ENCODE measurements at places on chromosomes 12 and 14.
A peak's percentile ranks its signal among the peaks of the same experiment; 100 is the strongest.

GRCh38 chr14:37588667-37588955 is 6.4 kb downstream of the FOXA1 start:
- DNase-seq: no peak

- DNase-seq: peak; percentile 61
These were observed 7.5 kb upstream of the SYNE3 start for GRCh38 chr14:95523815-95524448.

- DNase-seq: no peak
These were observed 238.2 kb upstream of the SSTR1 start for GRCh38 chr14:37969511-37969979.

DNA sequence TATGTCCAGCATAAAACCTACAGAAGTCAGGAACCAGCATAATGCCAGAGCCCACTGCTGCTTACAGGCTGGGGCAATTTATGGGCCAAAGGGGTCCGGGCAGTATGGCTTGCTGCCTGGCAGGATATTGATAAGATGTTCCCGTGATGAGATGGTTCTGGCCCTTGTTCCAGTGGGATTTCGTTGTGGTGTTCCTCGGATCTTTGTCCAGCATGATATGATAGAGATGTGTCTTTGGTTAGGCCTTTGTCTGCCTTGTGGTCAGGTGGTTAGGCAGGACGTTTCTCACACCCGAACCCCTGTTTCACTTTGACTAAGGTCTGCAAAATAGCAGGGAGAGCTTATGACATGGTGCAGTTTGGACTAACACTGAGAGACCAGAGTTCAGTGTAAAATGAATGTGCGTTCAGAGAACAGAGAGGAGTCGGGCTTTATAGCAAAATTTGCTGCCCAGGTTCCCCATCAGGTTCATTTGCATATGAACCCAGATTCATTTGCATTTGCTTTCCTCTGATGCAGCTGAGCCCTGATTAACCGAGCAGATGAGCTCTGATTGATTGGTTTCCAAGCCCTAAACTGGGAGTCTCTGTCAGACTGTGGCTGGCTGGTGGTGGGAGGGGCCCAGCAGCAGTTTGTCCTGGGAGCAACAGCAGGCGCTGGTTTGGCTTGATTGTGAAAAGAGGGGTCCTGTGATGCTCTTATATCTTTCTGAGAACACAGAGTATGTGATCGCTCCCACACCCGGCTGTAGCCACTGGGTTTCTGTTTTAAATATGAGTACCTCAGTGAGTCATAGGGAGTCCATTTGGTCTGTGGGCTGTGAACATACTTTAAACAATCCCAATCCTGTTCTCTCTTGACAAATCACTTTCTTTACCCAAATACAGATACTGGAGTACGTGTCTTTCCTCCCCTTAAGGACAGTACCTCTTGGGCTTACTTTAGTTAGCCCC is 156.3 kb upstream of the PZP start:
- peak; percentile 33 for DNase-seq

DNA sequence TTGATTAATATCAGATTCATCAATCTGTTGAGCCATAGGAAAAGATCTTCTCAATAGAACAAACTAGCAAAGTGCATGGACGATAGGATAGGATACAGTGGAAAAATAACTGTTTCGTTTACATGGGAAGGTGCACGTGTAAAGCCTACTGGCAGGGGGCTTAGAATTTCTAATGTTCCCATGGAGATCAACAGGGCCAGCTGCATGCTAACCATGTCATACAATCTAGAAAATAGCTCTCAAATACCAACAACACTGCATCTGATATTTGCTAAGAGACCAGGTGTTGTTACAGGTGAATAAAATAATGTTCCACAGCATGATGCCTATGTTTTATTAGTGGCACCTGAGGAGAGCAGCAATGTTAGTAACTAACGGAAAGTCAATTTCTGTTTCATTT is 72.5 kb downstream of the ACSS3 start:
- no peak for DNase-seq

DNA sequence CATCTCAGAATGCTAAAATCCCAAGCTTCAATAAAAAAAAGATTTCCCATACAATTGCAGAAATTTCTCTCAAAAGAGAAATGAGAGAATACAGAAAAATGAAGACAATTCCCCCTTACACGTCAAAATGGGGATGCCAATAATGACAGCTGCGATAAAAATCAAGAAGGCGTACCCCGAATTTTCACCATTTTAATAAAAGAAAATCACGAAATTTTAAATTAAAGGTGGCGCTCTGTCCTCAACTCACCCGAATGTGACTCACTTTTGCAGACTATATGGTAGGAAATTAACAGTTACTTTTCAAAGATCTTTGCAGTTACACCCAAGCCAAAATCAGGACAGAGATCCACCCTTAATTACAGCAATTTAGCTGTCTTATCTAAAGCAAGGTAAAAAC is 2.1 kb downstream of the ATP2B1 start:
- DNase-seq: no peak

DNA sequence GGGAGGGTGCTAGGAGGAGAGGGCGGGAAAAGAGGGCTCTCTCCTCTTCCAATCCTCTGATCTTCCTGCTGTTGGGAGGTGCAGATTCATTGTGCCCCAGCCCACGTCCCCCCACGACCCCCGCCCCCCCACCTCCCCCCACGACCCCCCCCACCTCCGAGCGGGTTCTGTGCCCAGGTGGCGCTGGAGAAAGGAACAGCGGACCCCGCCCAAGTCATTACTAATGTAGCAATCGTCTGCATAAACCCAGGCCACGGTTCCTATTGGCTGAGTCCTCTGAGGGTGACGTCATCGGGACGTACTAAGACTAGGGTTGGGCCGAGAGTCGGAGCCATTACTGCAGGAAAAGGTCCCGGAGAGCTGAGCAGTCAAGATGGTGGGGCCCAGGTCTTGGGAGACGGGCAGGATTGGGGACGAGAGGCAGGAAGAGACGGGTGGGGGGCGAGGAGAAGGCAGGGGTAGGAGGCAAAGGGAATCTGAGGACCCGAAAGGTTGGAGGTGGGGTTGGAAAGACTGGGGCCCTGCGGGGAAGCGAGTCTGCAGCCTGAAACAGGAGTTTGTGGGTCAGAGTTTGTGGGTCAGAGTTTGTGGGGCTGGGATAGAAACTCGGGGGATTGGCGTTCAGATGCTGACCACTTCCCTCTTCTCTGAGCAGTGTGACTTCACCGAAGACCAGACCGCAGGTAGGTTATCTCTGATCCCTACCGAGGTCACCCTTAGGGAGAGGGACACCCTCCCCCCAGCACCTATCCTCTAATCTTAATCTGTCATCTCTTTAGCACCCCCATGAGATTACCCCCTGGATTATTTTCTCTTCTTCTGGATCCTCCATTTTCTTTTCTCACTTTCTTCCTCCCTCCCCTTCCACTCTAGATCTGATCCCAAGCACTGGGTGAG is at the start of gene MYL6:
TSS of gene MYL6 (plus strand) at position 331 of the 897 bp plus-strand sequence. CDS start at position 374, 43 bp downstream.
- DNase-seq: peak; percentile 91

GRCh38 chr14:69432364-69432763 is 33.9 kb downstream of the SLC39A9 start:
- DNase-seq: no peak

DNA sequence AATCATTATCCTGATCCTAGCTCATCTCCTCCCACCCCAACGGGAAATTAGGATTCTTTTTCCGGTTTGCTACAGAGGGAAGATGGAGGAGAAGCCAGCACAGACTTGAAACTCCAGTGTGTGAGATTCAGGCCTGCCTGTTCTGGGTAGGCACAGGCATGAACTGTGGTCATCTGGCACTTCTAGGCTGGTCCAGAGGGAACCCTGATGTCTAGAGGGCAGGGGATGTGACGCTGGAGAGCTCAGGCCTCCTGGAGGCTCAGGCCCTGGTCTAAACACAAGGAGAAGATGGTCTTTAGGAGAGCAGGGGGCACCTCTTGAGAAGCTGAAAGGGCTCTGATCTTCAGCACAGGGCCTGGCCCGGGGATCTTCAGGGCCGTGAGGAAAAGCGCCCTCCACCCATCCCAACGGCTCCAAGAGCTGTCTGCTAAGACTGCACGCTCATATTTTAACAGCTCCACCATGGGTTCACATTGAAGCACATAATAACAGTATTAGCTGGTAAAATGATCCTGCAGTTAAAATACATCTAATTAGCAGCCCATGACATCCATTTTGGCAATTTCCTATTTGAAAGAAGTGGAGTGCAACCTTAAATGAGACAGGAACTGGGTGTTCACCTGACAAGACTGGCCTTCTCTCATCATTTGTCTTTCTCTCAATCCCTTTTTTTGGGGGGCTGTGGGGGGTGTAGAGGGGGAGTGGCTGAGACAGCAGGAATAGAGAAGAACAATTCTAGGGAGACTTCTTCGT is 35.4 kb downstream of the BCL11B start:
- DNase-seq: no peak

DNA sequence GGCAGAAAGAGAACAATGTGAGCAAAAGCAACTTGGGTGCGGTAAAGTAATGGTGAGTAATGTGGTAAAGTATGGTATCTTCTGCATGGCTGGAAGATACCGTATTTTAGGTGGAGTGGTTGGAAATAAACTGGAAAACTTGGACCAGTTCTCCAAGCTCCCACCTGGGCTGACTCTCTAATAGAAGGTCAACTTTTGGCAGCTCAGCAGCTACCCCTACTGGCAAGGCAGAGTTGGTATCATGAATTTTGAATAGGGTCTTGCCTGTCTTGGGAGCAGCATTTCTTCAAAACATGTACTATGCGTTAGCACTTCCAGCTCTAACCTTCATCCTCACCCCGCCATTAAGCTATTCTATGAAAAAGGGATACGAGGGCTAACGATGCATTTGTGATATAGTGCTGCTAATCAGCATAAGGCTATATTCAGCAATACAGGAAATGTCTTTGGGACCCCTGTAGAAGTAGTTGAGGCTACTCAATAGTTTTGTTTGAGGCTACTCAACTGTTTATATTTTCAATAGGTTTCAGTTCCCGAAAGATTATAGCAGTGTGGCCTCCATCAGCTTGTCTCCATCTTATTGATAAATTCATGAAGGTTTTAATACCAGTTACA is 276.3 kb upstream of the FAR2 start:
- DNase-seq: peak; percentile 22

DNA sequence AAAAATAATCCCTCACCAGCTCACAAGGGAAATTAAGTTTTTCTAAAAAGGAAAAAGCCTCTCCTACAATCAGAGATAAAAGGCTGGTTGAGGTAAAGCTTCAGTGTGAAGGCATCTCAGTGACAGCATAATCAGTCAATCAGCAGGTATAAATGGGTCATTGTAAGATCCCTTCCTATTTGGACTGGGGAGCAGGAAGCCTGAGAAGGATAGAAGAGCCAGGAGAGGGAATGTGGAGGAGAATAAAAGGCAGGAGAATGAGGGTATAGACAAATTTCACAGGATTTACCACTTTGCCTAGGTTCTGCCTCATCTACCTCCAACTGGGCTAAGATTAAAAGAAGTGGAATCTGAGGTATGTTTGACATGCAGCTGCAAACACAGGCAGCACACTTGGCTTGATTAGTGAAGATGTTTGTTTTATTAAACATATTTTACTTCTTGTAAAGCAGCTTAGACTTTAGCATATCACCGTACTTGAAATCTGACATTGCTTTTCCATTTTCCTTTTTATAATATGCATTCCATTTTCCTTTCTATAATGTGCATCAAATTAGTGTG is 479.1 kb upstream of the USP15 start:
- no peak for DNase-seq

DNA sequence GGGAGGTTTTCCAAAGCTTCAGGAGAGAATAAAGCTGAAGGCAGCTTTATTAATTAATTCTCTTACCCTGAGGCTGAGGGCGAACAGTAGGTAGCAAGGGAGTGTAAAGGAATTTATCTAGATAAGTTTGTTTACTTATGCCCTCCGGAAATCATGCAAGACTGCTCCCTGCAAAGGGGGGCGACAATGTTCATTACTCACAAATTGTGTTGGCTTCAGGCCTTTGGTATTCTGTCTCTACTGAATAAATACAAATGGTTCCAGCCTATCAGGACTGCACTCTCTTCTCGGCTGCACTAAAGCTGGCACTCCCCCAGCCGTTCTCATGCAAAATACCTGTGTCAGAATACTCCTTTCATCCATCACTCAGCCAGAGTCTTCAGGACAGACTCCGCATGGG is 120.8 kb downstream of the PPHLN1 start:
- no peak for DNase-seq

GRCh38 chr12:117298191-117298590 is 63.2 kb downstream of the NOS1 start:
- no peak for DNase-seq

DNA sequence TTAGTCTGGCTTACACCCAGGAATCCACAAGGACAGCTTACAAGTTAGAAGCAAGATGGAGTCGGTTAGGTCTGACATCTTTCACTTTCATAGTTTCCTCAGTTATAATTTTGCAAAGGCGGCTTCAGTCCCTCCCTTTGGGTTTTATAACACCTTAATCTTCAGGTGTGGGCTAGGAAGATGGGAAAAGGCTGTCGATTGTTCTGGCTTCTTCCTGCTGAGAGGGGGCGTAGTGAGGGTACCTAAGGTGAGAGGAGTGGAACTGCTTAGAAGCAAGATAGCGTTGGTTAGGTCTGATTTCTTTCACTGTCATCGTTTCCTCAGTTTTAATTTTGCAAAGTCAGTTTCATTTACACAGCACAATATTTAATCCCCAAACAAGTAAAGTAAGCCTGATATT is 10.1 kb downstream of the A2ML1 start:
- no peak for DNase-seq

- DNase-seq: no peak
These were observed 116.8 kb upstream of the SLC38A4 start for GRCh38 chr12:46942579-46942978.

DNA sequence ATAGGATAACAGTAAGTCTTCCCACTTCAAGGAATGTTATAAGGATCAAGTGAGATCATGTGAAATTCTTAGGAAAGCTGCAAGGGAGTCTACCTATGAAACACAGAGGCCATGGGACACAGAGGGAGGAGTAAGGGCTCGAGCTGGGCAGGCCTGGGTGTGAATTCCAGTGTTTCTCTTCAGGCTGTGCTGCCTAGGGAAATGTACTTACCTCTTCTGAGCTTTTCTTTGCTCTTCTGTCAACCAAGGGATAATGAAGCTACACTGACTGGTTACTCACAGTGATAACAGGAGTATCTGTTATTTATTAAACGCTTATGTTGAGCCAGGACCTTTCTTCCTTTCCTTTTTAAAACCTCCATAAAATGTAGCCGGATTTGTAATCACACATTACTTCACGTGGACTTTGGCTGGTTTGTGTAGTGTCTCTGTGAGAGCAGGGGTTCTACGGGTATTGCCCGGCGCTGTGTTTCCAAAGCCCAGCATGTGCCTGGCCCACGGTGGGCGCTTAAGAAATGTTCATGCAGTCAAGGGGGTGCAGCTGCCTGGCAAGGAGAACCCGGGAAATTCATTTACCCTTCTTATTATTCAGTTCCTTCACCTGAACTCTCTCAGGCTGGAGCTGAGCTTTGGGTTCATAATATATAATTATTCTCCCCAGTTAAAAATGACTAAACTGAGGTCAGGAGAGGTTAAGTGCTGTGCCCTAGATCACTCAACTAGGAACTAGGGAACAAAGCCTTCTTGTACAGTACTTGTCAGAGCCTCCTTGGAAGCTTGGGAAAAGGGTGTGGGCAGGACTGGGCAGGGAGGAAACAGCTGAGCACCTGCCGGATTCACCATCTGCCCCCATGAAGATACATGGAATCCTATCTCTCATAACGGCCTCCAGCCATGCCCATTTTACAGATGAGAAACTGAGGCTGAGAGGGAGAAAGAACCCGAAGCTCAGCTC is 214.2 kb downstream of the CACNA1C start:
- DNase-seq: no peak

All from stimulated activated naive CD8-positive, alpha-beta T cell treated with anti-CD3 and anti-CD28 coated beads, Interleukin-15, Interleukin-2, amounts not matched to agents 100 U/mL and 50 U/mL, for 24 hours (primary cell).